ENCODE measurements at places on chromosomes 6 and 20. TPM values are rescaled to one million over a fixed set of nuclear protein-coding genes. Genes with fewer than 3 reads are reported as not detected.

HLA-DRA gene
- 5.8 TPM for total RNA-seq

ARHGAP18 gene
- 21.0 TPM for total RNA-seq

C6orf58 gene
- total RNA-seq, result not detected

DZANK1 gene
- total RNA-seq, result 1.5 TPM

PARD6B gene
- total RNA-seq, result 0.72 TPM

ELOVL4 gene
- total RNA-seq, result 6.8 TPM

CDH22 gene
- total RNA-seq, result not detected

NR2E1 gene
- not detected for total RNA-seq

TASP1 gene
- total RNA-seq, result 8.0 TPM

ASCC3 gene
- 69.2 TPM for total RNA-seq

Measured in osteoblast (primary cell).